H1 (cell line): ENCODE measurements at places on chromosomes 4 and X. TPM values are rescaled to one million over a fixed set of nuclear protein-coding genes. Genes with fewer than 3 reads are reported as not detected.

DNA sequence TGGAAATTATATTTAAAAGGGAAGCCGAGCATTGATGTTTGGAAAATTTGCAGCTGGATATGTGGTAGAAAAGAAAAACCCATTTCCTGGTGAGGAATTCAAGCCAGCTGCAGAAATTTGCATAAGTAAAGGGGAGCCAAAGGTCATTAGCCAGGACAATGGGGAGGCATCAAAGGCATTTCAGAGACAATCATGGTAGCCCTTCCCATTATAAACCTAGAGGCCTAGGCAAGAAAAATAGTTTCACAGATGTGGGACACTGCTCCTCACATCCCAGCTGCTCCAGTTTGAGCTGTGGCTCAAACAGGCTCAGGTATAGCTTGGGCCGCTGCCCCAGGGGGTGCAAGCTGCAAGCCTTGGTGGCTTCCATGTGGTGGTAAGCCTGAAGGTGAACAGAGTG, 35.8 kb downstream of the NAP1L3 start:
- H3K27ac ChIP-seq = no peak overlapping the region
- H3K4me1 ChIP-seq = no peaks in the 10 kb centered on the region
- no peak overlapping the region for H3K4me3 ChIP-seq

- DNase-seq = no peak
- no peaks in the 10 kb centered on the region for H3K4me1 ChIP-seq
- H3K27ac ChIP-seq = no peak overlapping the region
- no peaks in the 10 kb centered on the region for H3K27me3 ChIP-seq
- H3K36me3 ChIP-seq = no peaks in the 10 kb centered on the region
These were observed 279.7 kb downstream of the NR3C2 start for GRCh38 chr4:148162519-148162918.

CENPVL2 gene
- 7.3 and 8.0 TPM in 2 replicates for polyA plus RNA-seq

GRCh38 chr4:105293360-105293759, 146.7 kb downstream of the TET2 start:
- no peak overlapping the region for H3K27ac ChIP-seq
- no peaks in the 10 kb centered on the region for H3K27me3 ChIP-seq
- H3K36me3 ChIP-seq = no peaks in the 10 kb centered on the region
- no peaks in the 10 kb centered on the region for H3K4me1 ChIP-seq

- H3K4me1 ChIP-seq = peaks cover 3% of the 10 kb centered on the region; the same call in 1 of the 2 replicates
- no peak for DNase-seq
- H3K27me3 ChIP-seq = no peaks in the 10 kb centered on the region
- H3K36me3 ChIP-seq = no peaks in the 10 kb centered on the region
- H3K27ac ChIP-seq = no peak overlapping the region
These were observed 117.2 kb upstream of the FAT1 start for GRCh38 chr4:186840771-186841301.

- H3K4me3 ChIP-seq = no peak overlapping the region
- no peaks in the 10 kb centered on the region for H3K4me1 ChIP-seq
- no peak overlapping the region for H3K27ac ChIP-seq
- H3K36me3 ChIP-seq = no peaks in the 10 kb centered on the region
- no peaks in the 10 kb centered on the region for H3K27me3 ChIP-seq
- no peak for DNase-seq
These were observed 189.7 kb downstream of the PDGFC start for GRCh38 chr4:156781852-156782251.

SSX2 gene
- not detected in 2 replicates for polyA plus RNA-seq
